ENCODE measurements at places on chromosomes 1 and 21. TPM values are rescaled to one million over a fixed set of nuclear protein-coding genes. Genes with fewer than 3 reads are reported as not detected.

PRAMEF7 gene
- not detected for total RNA-seq

SPRR5 gene
- total RNA-seq: not detected

AIDA gene
- 109 TPM for total RNA-seq

RIPPLY3 gene
- not detected for total RNA-seq

KDF1 gene
- not detected for total RNA-seq

CD1D gene
- total RNA-seq: 5.1 TPM

SPATA21 gene
- total RNA-seq: not detected

UBL4B gene
- not detected for total RNA-seq

FALEC gene
- total RNA-seq: not detected

TSPAN1 gene
- total RNA-seq: 1.2 TPM

IL20 gene
- total RNA-seq: not detected

DNA sequence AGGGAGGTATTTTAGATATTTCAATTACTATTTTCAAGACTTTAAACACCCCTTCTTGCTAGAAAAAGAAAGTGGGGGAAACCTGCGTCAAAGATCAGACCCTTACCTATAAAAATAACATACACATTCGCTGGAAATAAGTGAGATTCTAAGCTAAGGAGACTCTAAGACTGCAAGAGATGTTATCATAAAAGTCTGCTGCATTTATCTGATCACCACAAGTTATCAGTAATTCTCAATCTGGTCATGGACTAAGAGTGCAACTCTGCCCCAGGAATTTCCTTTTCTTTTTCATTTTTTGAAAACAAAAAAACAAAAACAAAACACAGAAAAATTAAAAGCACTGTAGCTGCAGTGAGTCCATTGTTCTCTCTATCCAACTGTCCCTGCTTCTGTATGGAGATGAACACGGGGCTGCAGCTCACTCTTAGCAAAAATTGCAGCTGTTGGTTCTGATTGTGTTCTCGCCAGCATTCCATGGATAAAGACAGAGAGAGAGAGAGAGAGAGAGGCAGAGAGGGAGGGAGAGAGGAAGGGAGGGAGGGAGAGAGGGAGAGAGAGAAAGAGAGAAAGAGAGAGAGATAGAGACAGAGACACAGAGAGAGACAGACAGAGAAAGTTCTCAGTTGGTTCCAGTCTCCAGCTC is 14.1 kb downstream of the XKR8 start:
- no peak for DNase-seq

- DNase-seq: peak; percentile 88
Measured at GRCh38 chr21:45630876-45631275, 12.6 kb upstream of the PCBP3 start.

DNA sequence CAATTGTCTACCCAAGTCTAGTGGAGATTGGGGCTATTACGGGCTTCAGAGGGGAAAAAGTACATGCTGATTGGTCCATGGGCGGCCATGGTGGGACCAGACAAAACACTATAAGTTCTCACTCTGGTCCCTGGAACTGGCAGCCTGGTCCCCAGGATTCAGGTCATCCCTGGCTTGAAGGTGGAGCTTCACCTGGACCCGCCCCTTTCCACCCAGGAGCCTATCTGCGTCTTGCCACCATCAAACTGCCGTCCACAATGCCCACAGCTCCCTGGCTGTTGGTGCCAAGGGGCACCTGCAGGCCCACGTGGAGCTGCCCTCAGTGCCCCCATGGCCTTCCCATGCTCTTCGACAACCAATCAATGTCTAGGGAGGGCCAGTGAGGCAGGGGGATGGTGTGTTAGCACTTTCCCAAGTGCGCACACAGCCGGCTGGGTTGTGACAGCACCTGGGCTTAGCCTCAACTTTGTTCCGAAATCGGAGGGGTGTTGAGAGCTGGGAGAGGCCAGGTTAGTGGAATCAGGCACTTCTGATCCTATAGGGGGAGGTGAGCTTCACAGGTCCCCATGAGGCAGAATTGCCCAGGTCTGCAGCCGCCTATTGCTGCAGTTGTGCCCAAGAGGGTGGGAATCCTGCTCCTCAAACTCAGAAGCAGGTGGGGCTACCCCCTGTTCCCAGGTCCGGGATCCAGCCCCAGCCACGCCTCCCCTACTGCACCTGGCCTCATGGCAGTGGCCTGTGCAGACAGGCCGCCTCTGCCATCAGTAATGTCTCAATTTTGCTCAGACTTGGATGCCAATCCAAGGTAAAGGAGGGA is 1369.4 kb upstream of the PRMT6 start:
- DNase-seq: no peak

DNA sequence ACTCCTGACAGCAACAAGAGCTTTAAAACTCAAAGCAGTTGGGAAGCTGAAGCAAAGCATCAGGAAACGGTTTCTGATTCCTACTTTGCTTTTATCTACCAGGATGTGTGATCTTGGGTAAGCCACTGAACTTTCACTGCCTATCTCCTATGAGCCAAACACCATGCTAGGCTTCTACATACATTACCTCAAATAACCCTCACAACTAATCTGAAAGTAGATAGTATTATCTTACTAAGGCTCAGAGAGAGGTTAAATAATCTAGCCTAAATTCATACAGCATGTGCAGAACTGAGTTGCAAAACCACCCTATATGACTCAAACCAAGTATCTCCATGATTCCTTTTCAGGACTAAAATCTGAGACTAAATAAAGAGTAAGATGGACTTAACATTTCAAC is 83.8 kb downstream of the EVI5 start:
- no peak for DNase-seq

DNA sequence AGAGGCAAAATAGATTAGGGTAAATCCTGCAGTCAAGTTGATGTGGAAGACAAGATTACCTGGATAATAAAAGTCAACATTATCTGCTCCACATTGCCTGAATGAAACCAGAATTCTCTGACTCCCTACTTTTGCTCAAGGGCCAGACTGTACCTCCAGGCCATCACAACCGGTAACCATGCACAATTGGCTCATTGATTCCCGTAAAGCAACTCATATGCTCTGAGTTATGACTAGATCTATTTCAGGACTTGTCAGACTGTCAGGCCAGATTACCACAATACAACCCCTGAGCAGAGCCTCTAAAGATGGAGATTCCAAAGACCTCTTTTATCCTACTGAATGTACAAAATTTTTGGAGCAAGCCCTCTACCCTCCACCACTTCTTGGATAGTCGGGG is 90.4 kb downstream of the ODF2L start:
- DNase-seq: no peak

DNA sequence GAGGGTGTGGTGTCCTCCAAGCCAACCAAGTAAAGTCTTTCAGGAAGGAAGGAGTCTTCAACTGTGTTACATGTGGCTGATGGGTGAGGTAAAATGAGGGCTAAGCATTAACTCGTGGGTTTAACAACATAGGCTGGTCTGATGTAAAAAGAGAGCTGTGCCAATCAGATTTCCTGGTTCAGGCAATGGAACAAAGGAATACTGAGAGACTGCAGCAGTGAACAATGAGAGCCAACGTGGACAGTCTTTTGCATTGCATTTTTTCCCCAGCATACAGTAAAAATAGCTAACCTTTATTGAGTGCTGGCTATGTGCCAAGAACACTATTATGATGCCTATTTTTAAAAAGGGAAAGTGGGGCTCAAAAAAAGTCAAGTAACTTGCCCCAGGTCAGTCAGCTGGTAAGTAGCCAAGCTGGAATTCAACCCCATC is 31.1 kb downstream of the DLGAP3 start:
- no peak for DNase-seq

- DNase-seq: no peak
Measured at GRCh38 chr1:69438056-69438795, 129.5 kb upstream of the LRRC7 start.

DNA sequence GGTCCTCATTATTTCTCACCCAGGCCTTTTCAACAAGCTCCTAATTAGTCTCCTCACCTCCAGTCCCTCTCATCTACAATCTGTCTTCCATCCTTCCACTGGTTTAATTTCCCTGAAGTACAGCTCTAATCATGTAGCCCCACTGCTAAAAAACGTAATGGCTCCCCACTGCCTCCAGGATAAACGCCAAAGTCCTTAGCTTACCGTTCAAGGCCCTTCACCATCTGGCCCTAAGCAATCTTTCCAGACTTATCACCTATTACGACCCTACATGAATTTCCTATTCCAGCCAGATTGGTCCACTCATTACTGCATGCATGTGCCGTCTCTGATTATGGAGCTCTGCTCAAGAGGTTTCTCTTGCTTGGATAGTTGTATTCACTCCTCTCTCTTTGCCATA is 83.1 kb upstream of the DAB1 start:
- DNase-seq: no peak

GRCh38 chr1:79852004-79852403 is 845.5 kb upstream of the ADGRL4 start:
- no peak for DNase-seq

DNA sequence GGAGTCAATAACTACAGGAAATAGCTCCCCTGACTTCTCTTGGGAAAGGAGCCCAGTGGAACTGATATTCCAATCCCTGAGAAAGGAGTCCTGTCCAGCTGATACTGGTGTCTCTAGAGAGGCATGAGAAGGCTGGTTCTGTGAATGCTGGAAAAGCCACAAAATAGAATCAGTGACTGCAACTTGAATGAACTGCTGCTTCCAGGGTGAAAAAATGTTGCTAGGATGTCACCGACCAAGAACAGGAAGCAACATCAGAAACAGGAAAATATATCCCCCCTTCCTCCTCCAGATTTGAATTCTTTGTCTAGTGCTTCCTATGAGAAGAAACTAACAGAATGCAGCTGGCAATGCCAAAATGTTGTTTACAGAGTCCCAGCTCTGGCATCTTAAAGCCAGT is 269.3 kb upstream of the LYPLAL1 start:
- no peak for DNase-seq

GRCh38 chr1:236966636-236967035 is 37.6 kb downstream of the MT1HL1 start:
- no peak for DNase-seq

GRCh38 chr1:223084464-223084866 is 58.6 kb downstream of the TLR5 start:
- DNase-seq: peak; percentile 57

GRCh38 chr1:81679942-81680341 is 120.8 kb upstream of the ADGRL2 start:
- DNase-seq: no peak

DNA sequence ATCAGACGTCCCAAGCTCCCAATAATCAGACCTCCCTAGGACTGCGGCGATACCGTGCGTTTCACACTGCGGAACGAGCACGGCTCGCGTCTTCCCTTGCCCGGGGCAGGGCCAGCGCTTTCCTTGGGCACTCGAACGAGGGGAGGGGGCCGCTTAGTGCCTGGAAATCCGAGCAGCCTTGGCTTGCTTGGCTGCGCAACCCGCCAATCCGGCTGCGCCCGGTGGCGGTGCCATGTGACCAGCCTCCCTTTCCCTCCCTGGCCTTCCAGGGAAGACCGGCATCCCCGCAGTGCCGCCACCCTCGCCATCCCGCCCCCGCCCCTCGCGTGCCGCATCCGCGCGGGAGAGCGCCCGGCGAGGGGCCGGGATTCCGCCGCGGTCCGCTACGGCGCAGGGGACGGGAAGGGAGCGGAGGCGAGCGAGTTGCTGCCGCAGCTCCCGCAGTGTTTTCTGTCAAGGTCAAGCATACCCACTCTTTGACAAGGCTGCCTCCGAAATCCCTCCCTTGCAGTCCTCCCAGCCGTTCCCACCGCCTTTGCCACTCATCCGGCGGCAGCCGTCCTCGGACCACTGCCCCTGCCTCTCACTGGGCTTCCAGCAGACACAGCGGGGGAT is 8.3 kb upstream of the RNF19B start:
- peak; percentile 88 for DNase-seq

GRCh38 chr1:24566236-24566867 is 10.5 kb downstream of the NCMAP start:
- no peak for DNase-seq

DNA sequence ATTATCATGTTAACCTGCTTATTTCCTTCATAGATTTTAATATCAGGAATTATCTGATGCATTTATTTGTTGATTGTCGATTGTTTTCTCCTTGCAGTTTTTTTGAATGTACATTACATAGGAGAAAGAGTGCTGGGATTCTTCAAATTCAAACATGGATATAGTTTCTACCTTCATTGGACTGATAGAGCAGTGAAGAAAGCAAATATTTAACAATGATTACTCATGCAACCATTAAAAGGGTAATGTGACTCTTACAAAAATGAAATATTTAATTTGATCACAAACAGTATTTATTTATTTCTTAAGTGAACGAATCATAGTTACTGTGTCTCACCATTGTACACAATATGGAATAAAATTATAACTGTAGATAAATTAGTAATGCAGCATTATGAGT is 350.9 kb downstream of the BRINP3 start:
- DNase-seq: no peak

DNA sequence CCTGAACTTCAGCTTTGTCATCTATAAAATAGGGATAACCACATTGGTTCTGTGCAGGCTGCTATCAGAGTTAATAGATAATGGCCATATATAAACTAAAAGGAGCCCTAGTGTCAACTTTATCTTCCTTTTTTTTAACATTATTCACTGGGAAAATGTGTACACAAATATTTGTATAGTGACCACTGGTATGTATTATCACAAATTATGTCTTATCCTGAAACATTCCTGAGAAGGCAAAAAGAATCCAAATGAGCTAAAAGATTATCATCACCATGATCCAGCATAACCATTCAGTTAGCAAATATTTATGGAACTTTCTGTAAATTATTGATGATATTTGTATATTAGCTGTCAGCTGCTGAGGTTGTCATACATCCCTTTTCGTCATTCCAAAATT is 16.6 kb downstream of the ANGPTL3 start:
- DNase-seq: no peak

- no peak for DNase-seq
Measured at GRCh38 chr1:182817802-182818201, 21.3 kb upstream of the DHX9 start.

DNA sequence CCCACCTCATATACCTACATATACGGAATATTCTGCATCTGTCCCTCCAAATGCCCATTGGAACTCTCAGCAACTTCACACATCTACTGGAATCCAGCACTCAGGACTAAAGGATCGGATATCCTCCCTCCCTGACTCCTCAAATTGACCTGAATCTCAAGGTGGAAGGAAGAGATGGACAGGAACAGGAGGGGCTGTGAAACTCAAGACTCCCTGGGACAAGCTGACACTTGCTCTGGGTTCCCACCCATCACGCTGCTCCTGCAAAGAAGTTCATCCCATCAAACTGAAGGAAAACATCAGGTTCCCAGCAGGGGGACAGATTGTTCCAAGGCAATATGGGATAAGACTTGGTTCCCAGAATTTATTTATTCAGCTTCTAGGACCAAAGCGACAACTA is 30.3 kb upstream of the TIAM1 start:
- peak; percentile 9 for DNase-seq

DNA sequence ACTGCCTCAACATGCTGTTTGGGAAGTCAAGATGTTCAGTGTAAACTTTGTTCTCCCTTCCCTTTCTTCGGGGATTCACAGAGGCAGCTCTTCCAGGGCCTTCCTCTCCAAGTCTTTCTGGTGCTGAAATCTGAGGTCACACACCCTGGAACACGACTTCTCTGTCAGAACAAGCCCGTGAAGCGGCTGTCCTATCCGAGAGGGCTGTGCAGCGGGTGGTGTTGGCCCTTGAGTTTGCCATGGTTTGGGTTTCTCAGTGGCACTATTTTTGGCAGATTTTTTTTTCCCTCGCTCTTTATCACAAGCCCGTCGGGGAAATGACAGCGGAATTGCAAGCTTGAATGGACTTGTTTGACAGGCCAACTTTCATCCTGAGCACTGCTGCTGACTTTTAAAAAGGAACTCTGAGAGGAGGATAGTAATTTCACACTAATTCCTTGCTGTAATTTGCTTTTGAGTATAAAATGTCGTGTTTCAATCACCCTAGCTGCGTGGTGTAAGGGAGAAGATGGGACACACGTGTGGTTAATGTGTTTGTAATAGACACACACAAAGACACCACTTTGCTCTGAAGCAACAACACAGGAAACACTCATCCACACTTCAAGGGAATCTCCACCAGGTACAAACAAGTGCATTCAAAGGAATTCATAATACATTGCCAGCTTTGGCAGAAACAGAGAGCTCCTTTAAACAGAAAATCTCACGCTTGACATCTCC is 60.1 kb upstream of the TARBP1 start:
- DNase-seq: no peak

Measured in mesenteric fat pad (tissue), 1 donor.